ENCODE measurements at places on chromosomes 7 and 10.

DNA sequence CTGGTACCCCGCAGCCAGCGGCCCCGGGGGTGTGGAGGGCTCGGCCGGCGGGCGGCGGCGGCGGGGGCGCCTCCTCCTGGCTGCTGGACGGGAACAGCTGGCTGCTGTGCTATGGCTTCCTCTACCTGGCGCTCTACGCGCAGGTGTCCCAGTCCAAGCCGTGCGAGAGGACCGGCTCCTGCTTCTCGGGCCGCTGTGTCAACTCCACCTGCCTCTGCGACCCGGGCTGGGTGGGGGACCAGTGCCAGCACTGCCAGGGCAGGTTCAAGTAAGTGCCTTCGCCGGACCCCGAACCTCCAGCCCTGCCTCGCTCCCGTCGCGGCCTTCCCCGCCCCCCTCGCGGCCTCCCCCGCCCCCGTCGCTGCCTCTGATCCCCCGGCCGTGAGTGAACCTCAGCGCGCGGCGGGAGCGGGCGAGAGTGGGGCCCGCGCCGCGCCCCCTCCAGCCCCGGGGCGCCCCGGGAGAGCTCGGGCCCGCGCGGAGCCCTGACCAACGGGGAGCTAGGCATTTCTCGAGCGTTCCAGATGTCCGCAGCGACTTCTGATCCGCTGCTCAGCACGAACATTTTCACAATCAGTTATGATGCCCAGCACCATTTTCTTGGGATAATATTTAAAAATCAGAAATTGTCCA is 727 bp downstream of the ATRNL1 start:
- DNase-seq: no peak

DNA sequence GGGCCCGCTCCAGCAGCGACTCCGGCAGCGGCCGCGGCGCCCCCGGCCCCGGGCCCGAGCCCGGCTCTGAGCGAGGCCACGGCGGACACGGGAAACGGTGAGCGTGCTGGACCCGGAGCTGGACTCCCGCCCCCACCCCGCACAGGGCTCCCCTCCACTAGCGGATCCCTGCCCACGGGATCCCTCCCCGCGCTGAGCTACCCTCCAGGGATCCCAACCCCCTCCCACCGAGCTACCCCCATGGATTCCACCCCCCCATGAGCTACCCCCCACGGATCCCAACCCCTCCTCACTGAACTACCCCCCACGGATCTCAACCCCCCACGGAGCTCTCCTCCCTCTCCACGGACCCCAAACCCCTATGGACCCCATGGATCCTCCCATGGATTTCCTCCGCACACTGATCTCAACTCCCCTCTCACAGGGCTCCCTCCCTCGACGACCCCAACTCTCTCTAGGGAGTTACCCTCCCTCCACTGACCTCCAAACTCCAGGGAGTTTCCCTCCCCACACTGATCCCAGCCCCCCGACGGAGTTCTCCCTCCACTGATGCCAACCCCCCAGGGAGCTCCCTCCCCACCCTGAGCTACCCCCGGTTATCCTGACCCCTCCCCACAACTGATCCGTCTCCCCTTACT is 20.6 kb upstream of the HSPB1 start:
- no peak for DNase-seq

GRCh38 chr10:87660484-87661133 is 931 bp downstream of the PAPSS2 start:
- DNase-seq: no peak

DNA sequence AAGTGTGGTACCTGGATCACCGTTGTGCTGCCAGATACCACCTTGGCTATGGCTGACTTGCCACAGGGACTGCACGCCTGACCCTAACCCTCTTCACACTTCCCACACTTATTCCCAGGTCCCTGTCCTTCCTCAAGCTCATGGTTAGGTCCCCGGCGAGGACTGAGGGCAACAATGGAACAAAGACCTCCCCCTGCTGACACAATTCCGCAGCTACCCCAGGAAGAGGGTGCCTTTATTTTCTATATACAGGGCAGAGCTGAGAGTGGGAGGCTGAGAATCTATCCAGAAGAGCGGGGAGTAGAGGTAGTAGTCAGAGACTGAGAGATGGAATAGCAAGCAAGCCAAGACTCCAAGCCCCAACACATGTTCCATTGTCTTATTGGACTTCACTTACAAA is 118.1 kb upstream of the SEM1 start:
- no peak for DNase-seq

DNA sequence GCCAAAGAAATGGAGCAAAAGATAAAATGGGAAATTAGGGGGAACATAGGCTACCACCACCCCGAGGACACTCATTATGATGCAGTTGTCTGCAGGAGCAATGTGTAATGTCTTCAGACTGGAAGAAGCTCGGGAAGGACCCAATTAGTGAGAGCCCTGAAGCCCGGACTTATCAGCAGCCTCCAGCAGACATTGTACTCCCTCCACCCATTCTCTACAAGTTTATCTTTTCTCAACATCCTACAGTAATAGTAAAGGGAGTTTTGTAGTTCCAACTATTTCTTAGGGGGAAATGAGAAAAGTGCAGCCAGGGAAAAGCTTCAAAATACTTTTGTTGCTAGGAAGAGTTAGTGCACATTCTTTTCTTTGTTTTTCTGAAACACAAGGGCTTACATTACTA is 657.3 kb upstream of the COBL start:
- DNase-seq: no peak

- DNase-seq: no peak
Measured at GRCh38 chr7:43591558-43592180, 8.8 kb downstream of the STK17A start.

DNA sequence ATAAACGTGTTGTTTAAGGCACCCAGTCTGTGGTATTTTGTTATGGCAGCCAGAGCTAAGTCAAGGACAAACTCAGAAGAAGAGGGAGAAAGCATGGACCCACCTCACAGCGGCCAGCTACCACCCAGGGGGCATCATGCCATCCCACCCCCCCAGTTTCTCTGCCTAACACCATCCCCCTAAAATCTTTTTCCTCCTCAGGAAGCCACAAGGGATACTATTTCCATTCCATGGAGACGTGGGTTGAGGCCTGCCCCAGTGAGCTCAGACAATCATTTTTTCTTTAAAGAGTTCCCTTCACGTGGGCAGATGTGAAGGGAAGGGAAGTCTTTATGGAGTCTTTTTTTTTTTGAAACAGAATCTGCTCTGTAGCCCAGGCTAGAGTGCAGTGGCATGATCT is 131.8 kb downstream of the FGFR2 start:
- DNase-seq: no peak
